AG08396 (cell line): ENCODE measurements at places on chromosomes 3 and 15.

GRCh38 chr3:28935146-28935545 is 345.7 kb upstream of the RBMS3 start:
- DNase-seq: no peak

GRCh38 chr3:52805270-52806039 is 10.9 kb downstream of the ITIH3 start:
- no peak for DNase-seq

- no peak for DNase-seq
These were observed 318.0 kb downstream of the GBE1 start for GRCh38 chr3:81443457-81443782.

DNA sequence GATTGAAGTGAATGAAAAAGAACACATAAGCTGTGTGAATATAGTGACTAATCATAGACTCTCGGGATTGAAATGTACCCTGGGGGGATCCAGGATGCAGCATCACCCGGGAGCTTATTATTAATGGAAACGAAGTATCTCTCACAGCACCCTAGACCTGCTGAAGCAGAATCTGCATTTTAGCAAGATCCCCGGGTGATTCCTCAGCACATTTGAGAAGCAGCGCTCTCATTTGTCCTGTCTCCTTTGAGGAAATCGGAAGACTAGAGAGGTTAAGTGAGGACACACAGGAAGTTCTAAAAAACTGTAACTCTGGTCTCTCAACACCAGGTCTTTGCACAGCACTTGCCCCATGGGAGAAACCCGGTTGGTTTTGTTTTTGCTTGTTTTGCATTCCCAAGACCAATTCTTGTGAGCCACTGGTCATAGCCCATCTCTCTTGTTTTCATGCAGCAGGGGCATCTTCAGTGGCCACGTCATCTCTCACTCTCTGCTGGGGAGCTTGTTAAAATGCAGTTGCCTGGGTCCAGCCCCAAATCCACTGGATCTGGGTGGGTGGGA is 30.2 kb downstream of the ZNF710 start:
- DNase-seq: no peak

GRCh38 chr3:169769287-169770181 is at the start of gene ACTRT3:
TSS of gene ACTRT3 (minus strand) at chr3:169769561. CDS start at chr3:169769520, 41 bp downstream.
- DNase-seq: peak; percentile 55

DNA sequence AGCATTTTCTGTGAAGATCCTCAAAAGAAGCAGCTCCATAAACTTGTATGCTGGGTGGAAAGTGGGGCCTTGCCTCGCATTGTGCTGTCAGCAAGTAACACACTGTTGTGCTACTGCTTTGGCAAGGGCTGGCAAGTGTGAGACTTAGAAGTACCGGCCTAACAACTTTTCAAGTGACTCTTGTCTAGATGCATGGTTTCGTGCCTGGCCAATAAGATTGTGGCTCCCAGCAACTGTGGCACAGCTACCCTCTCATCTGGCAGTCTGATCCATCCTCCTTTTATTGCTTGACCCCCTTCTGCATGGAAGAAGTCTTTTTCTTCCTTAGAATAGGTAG is 79.4 kb upstream of the VEPH1 start:
- DNase-seq: no peak

DNA sequence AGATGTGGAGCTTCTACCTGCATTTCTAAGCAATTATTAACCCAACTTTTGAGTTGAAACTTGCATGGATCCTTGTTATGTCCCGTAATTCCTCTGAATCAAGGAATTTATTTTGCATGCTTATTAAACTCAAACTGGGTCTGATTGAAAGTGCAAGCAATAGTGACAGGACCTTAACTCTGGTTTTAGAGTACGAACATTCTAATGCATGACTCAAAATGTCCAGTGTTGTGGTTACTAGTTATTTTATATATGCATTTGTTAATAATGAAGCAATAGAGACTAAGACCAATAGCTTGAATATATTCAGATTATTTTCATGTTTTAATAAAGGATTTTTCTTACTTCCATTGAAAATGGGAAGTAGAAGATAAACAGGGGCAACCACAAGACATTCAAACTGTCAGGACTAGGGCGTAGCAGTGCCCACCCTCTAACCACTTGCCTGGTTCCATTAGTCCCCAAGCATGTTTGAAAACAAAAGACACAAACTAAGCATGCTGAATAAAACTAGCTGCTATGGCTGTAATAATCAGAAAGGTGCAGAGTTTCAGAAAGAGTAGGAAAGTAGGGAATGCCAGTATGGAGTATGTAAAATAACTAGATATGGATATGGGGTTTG is 28.1 kb downstream of the OIP5 start:
- no peak for DNase-seq

- DNase-seq: no peak
These were observed 220.0 kb upstream of the MLF1 start for GRCh38 chr3:158350971-158351370.

GRCh38 chr15:65361708-65362459 is 15.9 kb downstream of the IGDCC3 start:
- DNase-seq: no peak

DNA sequence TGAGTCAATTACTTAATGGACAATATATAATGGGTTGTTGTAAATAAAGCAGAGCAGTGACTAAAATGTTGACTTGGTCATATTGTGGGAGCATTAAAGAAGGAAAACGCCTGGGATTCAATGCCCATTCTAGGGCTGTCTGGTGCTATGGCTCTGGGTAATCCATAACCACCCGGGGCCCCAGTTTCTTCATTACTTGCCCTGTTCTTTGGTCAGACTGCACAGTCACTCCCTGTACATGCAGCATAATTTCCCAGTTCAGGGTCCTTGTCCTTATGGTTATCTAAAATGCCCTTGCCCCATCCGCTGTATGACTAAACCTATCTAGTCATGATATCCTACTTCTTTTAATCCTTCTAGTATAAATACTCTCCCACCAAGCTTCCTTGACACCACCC is 27.5 kb upstream of the DENND4A start:
- no peak for DNase-seq

GRCh38 chr15:58742819-58743502 is 6.5 kb downstream of the ADAM10 start:
- DNase-seq: no peak

DNA sequence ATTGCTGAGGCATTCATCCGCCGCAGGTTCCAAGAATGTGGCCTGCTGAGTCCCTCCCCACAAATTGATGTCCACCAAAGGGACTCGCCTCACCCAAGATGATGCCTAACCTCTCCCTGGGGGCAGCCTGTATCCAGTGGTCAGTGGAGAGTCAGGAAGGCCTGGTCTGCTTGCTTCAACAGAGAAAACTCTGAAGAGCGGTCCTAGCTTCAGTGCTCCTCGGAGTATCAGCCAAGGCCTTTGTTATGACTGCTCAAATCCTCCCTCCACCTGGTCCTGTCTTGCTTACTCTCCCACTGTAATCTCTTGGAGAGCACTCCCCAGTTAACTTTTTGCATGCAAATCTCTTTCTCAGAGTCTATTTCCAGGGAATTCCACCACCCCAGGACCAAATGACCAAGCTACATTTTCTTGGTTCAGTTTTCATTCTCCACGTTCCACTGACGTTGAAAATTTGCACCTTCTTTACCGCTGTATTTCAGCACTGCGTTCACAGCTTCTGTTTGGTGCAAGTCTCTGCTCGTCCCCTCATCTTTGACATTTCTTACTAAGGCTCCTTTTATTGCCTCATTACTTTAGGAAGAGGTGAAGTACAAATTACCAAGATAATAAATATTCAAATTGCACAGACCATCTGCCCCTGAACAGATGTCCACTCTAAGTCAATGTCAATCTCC is 22.3 kb downstream of the CMTM7 start:
- DNase-seq: no peak

- peak; percentile 14 for DNase-seq
These were observed 10.6 kb upstream of the SLC25A36 start for GRCh38 chr3:140931016-140931454.

DNA sequence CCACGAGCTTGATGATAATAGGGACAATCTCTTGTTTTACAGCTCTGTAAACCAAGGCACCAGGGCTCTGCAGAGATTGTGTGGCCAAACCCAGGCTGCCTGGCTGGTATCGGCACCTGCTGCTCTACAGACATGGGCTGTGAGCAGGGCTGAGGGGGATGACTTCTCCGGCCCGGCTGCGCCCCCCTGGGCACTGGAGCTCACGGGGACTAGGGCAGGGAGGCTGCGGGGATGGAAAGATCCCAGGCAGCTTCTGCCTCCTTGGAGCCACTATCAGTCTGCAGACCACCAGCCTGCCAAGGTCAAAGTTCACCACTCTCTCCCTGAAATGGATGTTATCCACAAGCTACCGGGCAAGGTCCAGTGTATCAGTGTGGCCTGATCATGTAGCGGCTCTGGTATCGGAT is 22.0 kb upstream of the PIGZ start:
- DNase-seq: no peak

GRCh38 chr3:129656659-129657247 is 50.3 kb upstream of the PLXND1 start:
- no peak for DNase-seq

DNA sequence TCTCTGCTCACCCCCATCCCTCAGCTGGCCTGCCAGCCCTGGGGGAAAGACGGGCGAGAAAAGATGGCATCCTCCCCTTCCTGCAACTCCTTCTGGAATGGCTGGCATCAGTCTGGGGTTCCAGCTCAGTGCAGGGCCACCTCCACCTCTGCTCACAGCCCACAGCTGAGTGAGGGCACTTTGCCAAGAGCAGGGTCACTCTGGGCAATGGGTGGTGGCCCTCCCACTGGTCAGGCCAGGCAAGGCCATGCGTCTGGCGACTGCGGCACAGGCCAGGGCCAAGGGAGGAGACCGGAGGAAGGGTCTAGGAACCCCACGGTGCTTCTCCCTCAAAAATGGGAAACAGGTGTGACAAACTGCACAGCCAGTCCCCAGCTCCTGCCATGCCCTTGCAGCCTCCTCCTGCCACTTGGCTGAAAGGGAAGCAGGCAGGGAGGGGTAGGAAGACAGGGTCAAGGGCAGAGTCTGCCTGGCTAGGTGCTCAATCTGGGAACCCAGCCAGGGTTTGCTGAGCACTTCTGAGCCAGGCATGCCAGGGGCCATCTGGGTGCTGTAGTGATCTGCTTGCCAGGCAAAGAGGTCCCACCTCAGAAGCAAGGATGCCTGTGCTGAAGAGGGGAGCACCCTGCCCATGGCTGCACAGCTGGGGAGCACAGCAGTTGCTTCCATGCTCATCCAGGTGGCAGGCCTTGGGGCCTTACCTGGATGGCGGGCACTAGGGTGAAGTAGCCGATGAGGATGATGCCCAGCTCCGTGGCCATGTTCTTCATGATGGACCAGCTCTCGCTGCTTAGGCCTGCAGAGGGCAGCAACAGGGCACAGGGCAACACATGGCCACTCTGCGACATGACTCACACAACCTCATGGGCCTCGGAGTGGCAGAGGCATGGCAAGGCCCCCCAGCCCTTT is 41.2 kb downstream of the PTPN23 start:
- peak; percentile 44 for DNase-seq

DNA sequence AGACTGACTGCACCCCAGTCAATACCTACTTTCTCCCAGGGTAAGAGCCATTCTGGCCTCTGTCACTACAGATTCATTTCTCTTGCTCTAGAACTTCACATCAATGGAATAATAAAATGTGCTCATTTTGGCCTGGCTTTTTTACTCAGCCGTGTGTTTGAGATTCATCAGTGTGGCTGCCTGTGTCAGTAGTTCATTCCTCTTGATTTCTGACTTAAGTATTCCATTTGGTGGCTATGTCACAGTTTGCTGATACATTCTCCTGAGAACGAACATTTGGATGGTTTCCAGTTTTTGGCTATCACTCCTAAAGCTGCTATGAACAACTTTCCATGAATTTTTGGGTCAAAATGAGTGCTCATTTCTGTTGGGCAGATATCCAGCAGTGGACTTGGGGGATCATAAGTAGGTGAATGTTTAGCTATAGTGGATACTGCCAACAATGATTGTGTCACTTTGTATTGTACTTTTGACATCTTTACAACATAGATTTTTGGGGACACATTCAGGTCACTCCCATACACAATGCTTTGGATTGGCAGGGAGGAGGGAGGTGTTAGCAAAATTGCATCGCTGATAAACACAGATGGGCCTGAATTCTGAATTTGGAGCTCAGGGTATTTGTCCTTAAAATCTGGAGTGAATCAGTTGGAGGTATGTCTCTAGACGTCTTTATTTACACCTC is 19.8 kb upstream of the FAM107A start:
- DNase-seq: no peak

DNA sequence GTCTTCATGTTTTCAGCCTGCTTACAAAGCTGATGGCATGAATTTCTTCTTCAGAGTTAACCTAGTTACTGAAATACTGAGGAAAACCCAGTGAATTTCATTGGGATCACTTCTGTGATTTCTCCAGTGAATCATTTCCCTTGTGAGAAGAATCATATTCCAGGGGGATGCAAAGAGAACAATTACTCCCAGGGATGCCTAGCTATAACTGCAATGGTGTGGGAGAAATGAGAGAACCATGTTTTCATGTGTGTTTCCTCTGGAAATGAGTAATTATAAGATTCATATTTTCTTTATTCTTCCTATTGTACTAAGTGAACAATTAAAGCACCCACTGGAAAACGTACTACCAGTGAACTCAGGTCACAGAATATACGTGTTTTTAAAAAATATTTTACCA is 485.4 kb downstream of the GRM7 start:
- no peak for DNase-seq

DNA sequence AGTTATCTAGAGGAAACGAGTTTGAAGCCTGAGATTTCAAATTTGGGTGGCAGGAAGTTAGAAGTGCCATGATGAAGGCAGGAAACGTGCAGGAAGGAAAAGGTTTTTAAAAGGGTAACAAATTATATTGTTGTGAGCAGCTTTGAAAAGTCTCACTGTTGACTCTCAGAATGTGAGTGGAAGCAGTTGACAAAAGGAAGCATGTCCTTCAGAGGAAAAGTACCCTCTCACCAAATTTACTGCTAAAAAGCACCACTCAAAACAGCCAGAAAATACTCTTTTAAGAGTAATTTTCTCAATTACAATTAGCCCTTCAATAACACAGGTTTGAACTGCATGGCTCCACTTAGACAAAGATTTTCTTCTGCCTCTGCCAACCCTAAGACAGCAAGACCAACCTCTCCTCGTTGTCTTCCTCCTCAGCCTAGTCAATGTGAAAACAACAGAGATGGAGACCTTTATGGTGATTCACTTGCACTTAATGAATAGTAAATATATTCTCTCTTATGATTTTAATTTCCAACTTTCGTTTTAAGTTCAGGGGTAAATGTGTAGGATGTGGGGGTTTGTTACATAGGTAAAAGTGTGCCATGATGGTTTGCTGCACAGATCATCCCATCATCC is 117.1 kb upstream of the LIPC start:
- no peak for DNase-seq

DNA sequence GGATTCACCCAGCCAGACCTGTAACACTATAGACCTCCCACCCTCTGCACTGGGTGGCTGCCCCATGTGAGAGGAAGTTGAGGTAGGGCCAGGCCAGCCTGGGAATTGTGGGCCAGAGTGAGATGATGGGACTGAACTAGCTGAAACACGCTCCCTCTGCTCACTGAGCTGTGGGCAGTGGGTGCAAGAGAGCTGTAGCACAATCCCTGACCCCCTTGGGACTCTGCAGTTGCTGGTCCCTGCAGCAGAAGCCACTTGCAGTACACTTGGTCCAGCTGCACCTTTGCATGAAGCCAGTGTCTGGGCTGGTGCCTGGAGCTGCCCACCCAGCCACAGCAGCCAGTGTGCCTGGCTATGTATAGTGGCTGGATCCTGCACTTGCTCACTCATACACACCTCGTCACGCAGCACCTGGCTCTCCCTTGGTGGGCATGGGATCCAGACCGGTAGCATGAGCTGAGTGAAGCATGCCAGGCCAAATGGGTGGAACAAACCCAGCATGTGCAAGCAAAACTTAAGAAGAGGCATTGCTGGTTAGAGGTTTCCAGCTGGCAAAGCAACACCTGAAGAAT is 805.7 kb upstream of the GBE1 start:
- DNase-seq: no peak
